Astrocyte of the hippocampus (primary cell): ENCODE measurements at places on chromosomes 3 and 15.

GRCh38 chr3:149247929-149248691 lies 26.5 kb upstream of the CP start:
- DNase-seq = peak; percentile 26

DNA sequence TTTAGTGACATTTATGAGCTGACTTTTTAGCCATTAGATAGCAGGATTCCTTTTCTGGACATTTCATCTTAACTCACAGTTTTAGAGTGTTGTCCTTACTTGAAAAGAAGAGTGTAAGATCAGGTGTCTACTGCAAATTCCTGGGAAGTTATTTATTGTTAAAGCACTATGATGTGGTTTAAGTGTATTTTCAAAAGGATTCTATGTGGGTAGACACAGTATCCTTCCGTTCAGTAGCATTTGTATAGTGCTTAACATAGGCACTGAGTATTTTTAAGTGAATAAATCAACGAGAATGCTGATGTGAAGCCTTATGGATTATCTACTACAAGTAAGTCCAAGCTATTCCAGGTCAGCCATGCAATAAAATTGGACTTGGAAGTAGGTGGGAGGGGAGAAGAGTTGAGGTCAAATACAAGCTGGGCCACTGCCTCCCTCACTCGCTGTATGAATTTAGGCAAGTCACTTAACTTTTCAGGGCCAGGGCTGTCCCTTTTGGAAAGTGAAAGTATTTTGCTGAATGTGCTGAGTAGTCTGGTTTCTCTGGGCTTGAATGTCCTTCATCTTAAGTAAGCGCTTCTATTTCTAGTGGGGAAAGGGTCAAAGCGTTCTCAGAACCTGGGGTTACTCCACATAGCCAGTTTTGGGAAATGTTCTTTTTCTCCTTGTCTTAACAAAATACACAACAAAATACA lies 48.6 kb downstream of the GAP43 start:
- no peak for DNase-seq

- peak; percentile 13 for DNase-seq
Observed at GRCh38 chr3:37310666-37311050, 136.3 kb upstream of the LRRFIP2 start.

DNA sequence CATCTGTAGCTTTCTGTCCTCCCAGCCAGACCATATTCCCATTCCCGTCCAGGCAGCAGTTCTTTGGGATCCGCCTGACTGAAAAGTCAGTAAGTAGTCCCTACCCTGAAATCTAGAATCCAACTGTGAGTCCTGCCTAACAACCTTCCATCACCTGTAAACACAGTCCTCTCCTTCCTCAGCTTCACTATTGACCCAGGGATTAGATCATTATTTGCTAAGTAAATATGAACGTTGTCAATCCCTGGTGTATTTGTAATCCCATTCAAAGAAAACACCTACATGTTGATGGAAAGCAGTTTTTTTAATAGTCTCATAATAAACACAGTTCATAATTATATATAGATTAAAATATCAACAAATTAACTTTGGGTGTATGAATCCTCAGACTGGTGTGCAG lies 732 bp downstream of the SAXO2 start:
- no peak for DNase-seq

GRCh38 chr3:24953060-24953771 lies 458.6 kb upstream of the THRB start:
- DNase-seq = no peak

DNA sequence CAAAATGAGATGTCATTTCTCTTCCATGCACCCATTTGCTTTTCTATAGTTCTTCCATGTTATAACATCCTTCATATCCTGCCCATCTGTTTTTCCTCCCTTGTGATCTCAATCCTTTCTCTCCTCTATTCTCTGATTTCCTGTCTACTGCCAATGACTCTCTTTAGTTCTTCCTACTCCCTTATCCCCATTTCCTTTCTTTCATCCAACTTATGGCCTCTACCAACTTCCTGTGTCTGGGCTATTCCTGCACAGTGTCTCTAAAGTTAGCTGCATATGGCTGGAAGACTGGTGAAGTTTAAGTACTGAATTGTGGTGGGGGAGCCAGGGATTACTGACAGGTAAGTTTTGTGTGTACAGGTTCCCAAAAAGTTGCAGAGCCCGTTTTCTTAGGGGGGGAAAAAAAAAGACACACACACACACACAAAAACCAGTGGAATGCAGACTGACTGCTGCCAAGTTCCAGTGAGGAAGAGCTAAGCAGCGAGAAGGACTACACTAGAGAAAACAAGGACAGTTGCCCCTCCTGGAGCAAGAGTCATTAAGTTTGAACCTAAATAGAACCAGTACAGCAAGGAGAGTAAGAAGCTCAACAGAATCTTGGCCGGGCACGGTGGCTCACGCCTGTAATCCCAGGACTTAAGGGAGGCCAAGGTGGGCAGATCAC lies 28.8 kb downstream of the XRN1 start:
- no peak for DNase-seq

GRCh38 chr3:140552898-140553297 lies 125.0 kb upstream of the TRIM42 start:
- no peak for DNase-seq

DNA sequence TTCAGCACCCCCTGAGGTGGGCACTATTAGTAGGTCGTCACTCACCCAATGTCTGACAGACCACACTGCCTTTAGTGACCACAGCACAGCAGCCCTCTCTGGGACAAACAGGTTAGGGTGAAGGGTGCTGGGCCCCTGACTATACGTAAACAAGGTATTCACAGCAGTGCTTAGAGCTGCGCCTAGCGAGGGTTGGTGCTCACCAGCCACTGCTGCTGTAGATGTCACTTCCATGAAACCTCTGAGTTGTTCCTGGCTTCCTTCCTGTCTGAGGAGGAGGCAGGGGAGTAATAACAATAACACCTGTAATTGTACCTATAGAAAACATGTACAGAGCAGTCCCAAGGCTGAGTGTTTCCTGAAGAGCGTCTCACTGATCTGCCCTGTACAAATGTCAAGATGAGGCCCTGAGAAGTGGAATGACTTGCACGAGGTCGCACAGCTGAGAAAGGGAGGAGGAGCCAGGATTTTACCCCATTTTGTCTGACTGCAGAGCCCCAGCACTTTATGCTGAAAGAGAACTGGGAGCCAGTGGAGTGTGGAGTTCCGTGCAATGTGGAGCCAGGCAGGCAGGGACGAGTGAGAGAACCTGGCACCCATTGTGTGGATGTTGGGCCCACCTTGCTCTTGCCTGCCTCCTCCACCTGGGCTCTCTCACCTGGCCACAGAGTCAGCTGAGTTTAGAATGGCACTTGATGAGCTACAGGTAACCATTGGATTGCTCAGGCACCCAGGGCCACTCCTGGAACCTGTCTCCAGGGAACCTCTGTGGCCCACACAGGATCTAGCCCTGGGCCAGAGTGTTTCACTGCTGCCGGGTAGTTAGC lies 93.8 kb downstream of the DNAJB8 start:
- DNase-seq = no peak

- no peak for DNase-seq
Observed at GRCh38 chr15:68637767-68638404, 59.1 kb downstream of the CORO2B start.

- DNase-seq = no peak
Observed at GRCh38 chr15:62950462-62950931, 92.0 kb upstream of the TPM1 start.

DNA sequence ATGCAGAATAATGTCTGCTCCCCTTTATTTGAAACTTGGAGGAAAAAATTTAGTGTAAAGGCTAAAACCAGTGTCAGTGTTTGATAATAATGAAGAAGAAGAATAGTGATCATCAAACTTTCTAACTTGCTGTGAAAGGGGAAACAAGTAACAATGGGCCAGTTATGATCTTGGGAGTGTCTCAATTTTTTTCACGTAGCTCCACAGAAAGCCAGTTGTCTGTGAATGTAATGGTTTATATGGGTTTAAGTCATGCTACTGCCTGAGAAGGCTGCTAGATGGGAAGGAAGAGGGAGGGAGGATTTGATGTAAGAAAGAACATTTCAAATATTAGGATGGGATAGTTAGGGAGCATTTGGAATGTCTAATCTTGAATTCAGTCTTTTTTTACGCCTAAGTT lies 21.1 kb upstream of the SSR3 start:
- no peak for DNase-seq

GRCh38 chr3:126098391-126098858 lies 14.5 kb upstream of the SLC41A3 start:
- DNase-seq = no peak

- DNase-seq = no peak
Observed at GRCh38 chr3:71722693-71723092, 2.5 kb downstream of the EIF4E3 start.

- DNase-seq = no peak
Observed at GRCh38 chr3:113585720-113586119, 53.4 kb downstream of the SIDT1 start.

DNA sequence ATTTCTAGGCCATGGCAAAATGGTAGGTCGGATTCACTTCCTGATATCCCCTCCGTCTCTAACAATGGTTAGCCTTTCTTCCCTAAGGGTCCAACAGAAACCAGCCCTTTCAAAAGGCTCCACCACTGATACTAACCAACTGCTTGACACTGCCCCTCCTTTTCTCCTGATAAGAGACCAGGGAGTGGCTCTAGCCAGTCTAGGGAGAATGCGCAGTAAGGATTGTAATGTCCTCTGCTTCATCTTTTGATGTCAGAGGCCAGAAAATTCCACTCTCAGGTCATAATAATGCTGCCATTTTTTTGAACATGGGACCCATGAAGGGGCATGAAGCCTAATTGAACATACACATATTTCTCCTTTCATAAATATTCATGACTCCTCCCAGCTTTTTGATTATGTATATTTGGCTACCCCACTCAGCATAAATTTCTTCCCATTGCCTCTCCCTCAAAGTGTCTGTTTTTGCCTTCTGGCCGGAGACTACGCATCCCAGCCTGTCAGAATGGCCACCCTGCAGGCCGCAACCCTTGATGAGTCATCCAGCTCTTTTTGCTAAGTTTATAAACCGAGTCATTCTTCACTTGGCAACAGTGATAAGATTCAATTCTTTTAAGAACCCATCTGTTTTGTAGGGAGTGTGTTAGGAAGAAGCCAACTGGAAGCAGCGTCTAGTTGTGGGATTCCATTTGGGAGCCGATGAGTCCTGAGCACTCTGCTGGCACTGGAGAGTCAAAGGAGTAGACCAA lies 189.0 kb upstream of the MCTP2 start:
- peak; percentile 80 for DNase-seq

GRCh38 chr3:187136936-187137335 lies 2.4 kb downstream of the RPL39L start:
- peak; percentile 5 for DNase-seq

- DNase-seq = peak; percentile 64
Observed at GRCh38 chr3:130933801-130934345, 40.0 kb downstream of the ATP2C1 start.

DNA sequence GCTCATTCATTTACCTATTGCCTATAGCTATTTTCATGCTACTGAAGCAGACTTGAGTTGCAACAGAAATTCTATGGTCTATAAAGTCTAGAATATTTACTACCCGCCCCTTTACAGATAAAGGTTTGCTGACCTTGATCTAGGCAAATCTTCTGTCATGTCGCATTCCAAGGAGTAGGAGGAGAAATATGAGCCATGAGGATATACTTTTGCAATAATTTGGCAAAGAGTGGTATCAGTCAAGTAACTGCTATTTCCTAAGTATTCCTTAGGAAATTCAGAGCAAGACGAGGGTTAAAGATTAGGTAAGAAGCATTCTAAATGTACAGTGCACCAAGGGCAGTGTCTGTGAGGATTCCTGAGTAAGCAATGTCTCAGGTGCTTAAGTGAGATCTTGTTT lies 121.0 kb upstream of the NUDT16 start:
- no peak for DNase-seq

GRCh38 chr3:35929158-35929557 lies 289.8 kb downstream of the ARPP21 start:
- no peak for DNase-seq

- DNase-seq = peak; percentile 59
Observed at GRCh38 chr3:111763968-111764367, 95.1 kb upstream of the PHLDB2 start.

DNA sequence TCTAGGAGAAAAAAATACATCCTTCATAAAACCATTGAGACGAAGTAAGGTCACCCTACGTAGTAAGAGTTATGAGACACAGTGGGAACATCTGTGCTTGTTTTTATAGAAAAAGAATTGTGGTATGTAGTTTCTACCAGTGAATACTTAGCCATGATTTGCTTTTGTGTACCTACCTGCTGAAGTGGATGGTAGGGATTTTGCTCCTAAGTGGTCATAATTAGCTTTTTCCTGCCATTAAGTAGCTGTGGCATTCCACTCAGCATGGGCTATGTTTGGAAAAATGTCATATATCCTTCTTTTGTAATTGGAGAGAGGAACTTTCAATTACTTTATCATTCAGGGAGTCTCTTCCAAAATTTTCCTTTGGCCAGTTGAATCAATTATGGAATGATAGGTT lies 63.7 kb downstream of the CHD2 start:
- DNase-seq = no peak

DNA sequence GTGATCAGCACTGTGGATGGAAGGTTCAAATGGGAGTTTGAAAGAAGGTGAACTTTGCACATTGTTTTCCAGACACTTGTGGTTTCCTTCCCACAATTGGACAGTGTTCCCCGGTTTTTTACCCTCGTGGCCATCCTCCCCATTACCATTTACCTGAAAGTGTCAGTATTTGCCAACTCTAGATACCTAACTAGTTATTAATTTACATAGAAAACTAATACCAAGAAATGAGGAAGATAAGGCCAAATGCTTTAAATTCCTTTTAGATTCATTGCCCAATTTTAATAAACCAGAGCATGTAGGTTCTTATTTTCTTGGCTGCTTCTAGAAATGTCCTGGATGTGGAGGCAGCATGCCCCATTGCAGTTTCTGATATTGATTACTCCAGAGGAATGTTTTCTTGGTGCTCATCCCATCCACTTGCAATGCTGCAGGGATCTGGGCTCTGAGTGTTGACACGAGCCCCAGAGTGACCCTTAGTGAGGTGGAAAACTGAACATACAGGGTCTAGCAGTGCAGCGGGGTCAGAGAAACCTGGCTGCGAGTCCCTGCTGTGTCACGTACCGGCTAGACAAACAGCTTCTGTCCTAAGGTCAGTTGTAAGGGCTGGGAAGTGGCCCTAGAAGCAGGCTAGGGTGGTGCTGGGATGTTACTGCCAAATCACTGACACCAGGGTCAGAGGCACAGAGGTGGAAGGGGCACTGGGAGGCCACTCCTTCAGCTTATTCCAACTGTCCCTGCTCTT lies 23.5 kb downstream of the LSM3 start:
- no peak for DNase-seq

DNA sequence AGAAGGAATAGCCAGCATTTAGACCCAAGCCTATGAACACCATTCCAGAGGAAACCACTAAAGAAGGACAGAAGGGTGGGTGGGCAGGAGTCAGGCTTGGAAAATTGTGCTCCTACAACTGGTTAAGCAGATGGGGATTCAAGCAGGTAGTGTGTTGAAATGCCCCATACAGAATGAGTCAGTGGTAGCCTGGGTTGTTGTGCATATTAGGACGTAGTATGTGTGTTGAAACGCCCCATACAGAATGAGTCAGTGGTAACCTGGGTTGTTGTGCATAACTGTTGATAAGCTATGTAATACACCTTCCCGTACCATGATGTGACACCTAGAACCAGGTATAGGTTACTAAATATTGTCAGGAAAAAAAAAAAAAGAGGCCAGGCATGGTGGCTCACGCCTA lies 34.0 kb downstream of the MINDY4B start:
- no peak for DNase-seq

- DNase-seq = peak; percentile 83
Observed at GRCh38 chr3:161295325-161295724, 74.2 kb downstream of the NMD3 start.

- DNase-seq = no peak
Observed at GRCh38 chr3:125646581-125646980, 51.3 kb upstream of the OSBPL11 start.
